ENCODE measurements at places on chromosomes 7 and 10. TPM values are rescaled to one million over a fixed set of nuclear protein-coding genes. Genes with fewer than 3 reads are reported as not detected.

C10orf67 gene
- not detected for total RNA-seq

UNC5B gene
- 31.6 TPM for total RNA-seq

- peaks cover 20% of the 10 kb centered on the region for H3K27me3 ChIP-seq
- H3K4me1 ChIP-seq: peaks cover 34% of the 10 kb centered on the region
- peak overlapping the region; percentile 89 for H3K4me3 ChIP-seq
- no peak for DNase-seq
- H3K36me3 ChIP-seq: no peaks in the 10 kb centered on the region
Measured at GRCh38 chr10:116848032-116848943, 1.0 kb upstream of the ENO4 start.

GRCh38 chr7:149292462-149292823, 30.4 kb downstream of the ZNF783 start:
- H3K27me3 ChIP-seq: no peaks in the 10 kb centered on the region
- no peak overlapping the region for H3K27ac ChIP-seq
- DNase-seq: peak; percentile 38
- peaks cover 10% of the 10 kb centered on the region for H3K36me3 ChIP-seq
- no peak overlapping the region for H3K4me3 ChIP-seq

DNA sequence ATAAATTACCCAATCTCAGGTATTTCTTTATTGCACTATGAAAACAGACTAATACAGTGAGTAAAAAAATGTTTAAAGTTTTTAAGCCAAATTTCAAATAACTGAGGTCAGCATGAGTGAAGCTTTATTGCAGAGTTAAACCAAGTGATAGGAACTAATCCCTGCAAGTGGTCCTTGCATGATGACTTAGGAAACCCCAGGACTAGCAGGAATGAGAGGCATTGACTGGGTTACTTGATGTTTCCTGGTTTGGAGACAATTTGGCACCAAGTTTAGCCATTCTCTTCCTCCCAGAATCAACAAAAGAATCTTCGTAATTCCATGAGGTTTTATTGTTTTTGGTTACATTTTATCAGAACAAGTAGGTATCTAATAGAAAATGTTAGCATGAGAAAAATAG, 194.2 kb downstream of the BICC1 start:
- no peak for DNase-seq
- no peak overlapping the region for H3K4me3 ChIP-seq
- 0 out of 2 replicates have a peak, but pooled peaks cover 3% of the 10 kb centered on the region for H3K36me3 ChIP-seq
- no peak overlapping the region for H3K27ac ChIP-seq
- peaks cover 7% of the 10 kb centered on the region for H3K4me1 ChIP-seq
- no peaks in the 10 kb centered on the region for H3K27me3 ChIP-seq

DNA sequence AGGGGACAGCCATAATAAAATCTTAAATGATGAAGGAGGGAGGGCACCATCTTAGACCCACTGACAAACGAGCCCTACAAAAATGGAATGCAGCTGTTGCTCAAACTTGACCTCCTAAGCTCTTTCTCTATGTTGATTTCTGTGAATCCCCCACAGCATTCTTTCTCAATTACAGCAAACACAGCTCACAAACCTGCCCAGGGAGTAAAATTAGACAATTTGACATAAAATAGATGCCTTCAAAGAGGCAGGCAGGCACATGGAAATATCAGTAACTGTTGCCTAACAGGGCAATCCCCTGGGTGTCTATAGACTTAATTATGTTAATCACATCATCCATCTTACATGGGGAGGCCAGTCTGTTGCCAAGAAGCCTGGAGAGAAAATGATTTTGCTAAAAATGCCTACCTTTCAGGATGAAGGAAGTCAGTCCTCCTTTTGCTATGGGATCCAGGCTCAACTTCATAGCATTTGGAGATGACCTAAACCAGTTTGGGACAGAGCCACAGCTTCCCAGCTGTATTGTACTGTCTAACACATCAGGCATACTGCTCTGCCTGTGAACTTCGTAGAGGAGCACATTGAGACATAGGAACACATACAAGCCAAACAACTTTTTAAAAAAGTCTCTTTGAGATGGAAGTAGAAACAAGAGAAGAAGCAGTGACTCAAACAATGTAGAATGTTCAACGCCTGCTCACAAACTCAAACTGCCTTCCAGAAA, 1177.4 kb downstream of the SORCS1 start:
- peaks cover 4% of the 10 kb centered on the region for H3K4me1 ChIP-seq
- H3K27ac ChIP-seq: no peak overlapping the region
- no peak overlapping the region for H3K4me3 ChIP-seq
- no peaks in the 10 kb centered on the region for H3K27me3 ChIP-seq
- no peaks in the 10 kb centered on the region for H3K36me3 ChIP-seq

DNA sequence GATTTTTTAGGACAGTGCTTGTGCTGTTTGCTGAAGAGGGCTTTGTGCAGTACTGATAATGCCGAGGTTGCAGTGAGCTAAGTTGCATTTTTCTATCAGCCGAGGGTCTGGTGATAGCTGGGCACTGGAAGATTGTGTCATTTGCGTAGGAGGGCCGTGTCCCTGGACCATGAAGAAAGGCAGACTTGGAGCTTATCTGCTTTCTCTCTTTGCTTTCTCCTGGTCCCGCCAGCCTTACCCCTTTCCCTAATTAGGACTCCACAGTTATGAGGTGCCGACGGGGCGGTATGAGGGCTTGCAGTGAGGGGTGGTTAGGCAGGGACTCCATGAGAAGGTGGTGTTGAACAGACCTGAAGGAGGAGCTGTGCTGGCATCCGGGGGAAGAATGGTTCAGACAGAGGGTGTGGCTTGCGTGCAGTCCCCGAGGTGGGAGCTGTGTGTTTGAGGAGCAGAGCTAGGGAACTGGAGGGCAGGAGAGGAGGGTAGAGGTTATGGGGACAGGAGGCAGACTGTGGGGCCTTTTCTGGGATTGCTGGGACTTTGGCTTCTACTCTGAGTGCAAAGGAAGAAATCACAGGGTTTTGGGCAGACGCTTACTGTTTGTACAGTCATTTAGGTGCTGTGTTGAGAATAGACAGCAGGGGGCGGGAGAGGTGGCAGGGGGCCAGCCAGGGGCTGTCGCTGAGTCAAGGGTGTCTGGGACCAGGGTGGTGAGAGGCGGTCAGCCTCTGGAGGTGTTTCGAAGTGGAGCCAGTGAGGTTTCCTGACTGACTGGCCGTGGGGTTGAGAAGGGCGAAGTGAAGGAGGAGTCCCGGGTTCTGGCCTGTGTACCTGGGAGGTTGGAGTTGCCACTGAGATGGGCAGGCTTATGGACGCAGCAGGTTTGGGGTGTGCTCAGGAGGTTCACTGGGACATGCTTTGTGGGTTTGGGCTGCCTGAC, 43.4 kb downstream of the PRF1 start:
- H3K27me3 ChIP-seq: no peaks in the 10 kb centered on the region
- H3K4me3 ChIP-seq: no peak overlapping the region
- peaks cover 21% of the 10 kb centered on the region for H3K4me1 ChIP-seq
- H3K36me3 ChIP-seq: no peaks in the 10 kb centered on the region

GRCh38 chr10:68212721-68213352, 19.1 kb downstream of the ATOH7 start:
- no peaks in the 10 kb centered on the region for H3K27me3 ChIP-seq
- no peak overlapping the region for H3K27ac ChIP-seq
- H3K36me3 ChIP-seq: no peaks in the 10 kb centered on the region
- no peak for DNase-seq

- H3K27me3 ChIP-seq: no peaks in the 10 kb centered on the region
- H3K27ac ChIP-seq: peak overlapping the region; percentile 100
- no peaks in the 10 kb centered on the region for H3K36me3 ChIP-seq
- peak overlapping the region; percentile 59 for H3K4me3 ChIP-seq
- peaks cover 69% of the 10 kb centered on the region for H3K4me1 ChIP-seq
Measured at GRCh38 chr10:73965890-73966768, 31.8 kb upstream of the VCL start.

DNA sequence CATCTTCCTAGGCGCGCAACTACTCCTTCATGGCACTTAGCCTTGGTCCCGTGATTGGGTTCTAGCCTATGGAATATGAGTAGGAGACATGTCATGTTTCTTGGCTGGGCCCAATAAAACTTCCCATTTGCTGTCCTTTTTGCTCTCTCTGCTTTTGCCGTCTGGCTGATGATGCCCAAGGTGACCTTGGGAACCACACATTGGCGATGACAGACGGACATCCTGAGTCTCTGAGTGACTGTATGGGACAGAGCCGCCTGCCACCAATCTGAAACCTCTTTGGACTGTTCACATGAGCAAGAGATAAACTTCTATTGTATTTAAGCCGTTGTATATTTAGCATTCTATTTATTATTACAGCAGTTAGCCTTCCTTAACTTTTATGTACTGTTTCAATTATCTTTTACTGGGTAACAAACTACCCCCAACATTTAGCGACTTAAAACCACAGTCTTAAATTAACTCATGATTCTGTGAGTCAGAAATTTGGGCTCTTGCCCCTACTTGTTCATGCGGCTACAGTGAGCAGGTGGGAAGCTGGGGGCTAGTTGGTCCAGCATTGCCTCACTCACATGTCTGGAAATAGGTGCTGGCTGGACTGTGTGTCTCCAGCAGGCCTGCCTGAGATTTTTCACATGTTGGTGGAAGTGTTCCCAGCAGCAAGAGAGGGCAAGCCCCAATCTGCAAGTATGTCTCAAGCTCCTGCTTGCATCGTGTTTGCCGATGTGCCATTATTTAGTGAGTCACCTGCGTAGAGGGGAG, 71.7 kb downstream of the NOD1 start:
- no peaks in the 10 kb centered on the region for H3K4me1 ChIP-seq
- no peak for DNase-seq
- H3K36me3 ChIP-seq: no peaks in the 10 kb centered on the region
- H3K27me3 ChIP-seq: no peaks in the 10 kb centered on the region

DNA sequence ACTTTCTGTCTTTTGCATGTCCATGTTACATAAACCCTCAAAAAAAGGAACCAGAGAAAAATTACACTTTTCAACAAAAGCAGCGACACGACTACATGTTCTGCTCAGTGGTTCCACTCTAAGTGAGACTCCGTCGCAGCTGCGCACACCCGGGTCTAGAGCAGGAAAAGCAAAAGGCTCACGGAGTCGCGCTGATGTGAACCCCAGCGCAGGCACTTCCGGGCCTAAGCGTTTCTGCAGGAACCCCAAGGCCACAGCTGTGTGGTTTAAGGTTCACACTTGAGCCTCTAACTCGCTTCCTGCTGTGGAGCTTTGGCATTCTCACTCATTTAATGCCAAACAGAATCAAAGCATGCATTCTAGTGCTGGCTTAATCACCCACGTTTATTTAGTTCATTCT, 240.3 kb downstream of the DNAJB6 start:
- no peak overlapping the region for H3K27ac ChIP-seq
- peaks cover 67% of the 10 kb centered on the region for H3K27me3 ChIP-seq
- no peaks in the 10 kb centered on the region for H3K36me3 ChIP-seq
- H3K4me1 ChIP-seq: peaks cover 3% of the 10 kb centered on the region
- H3K4me3 ChIP-seq: 0 out of 2 replicates have a peak overlapping the region, but pooled peaks have one; percentile 17

All from WTC11 (cell line).